ENCODE measurements at places on chromosomes 1 and 21.

DNA sequence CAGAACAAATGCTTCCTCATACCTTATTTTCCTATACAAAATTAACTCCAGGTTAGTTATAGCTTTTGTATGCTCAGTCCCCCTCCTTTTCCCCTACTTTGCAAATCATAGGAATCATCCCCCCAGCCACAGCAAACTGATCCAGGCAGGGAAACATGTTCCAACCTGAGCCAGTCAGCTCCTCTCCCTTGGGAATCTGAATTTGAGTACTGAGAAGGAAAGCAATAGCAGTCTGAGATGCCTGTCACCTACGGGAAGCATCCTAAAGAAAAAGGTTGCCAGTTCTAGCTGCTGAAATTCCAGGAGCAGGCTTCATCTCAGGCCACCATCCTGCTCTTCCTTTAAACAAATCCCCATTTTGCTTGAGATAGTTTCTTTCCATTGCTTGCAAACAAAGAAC is 6.9 kb downstream of the ADSS2 start:
- no peak for DNase-seq

GRCh38 chr1:225963735-225964530 is 22.9 kb upstream of the LEFTY2 start:
- DNase-seq = no peak

DNA sequence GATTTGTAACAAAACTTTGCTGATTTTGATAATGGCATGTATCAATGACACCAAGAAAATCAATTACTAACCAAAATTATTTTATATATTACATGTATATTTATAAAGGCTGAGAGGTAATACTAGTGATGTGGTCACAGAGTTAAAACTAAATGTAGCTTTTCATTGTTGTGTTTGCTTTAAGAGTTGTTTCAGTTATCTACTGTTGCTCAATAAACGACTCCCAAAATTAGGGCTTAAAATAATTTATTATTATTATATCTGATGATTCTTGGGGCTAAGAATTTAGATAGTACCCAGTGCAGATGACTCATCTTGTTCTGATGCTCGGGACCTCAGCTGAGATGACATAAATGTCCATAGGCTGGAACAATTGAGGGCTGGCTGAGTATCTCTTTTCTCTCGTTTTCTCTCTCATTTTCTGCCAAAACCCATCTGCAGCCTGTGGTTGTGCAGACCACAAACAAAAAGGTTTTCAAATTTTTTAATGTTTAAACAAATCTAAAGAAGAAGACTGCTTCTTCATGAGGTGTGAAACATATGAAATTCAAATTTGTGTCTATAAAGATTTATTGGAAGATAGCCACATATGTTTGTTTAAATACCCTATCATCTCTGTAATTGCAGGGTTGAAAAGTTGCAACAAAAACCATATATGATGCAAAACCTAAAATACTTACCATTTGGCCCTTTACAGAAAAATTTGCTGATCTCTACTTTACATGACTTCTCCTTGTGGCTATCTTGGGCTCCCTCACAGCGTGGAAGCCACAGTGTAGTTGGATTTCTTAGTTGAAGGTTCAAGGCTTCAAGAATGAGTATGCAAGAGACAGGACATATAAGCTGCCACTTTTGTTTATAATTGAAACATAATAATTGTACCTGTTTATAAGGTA is 14.8 kb upstream of the PTPRC start:
- peak; percentile 62 for DNase-seq

DNA sequence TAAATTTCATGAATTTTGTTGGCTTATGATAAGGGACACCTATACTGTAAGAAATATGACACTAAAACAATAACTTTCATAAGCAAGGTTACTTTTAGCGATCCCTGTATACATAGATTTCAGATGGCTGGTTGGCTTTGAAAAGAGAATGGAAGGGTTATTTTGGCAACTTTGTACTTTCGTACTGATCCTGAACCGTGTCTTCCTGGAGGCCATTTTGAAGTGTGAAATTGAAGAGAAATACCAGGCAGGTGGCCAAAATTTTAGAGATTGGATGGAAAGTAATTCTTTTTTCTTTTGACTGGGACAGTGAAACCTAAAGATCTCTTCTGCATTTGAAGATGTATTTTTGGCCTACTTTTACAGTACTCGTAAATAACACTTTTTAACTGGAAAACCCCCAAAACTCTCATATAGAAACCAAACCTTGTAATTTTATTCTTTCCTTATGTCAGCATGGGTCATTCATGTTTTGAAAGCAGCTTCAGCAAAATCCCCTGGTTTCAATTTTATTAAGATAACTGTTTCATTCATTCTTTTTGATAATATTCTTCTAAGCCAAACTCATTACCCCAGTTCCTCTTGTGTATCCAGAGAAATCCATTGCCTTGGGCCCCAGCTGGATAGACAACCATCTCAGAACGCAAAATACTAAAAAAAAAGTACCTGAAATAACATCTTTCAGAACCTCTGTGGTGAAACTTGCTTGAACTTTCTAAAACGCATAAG is 38.4 kb upstream of the ZNF281 start:
- DNase-seq = no peak

- no peak for DNase-seq
These were observed 126.8 kb upstream of the TNR start for GRCh38 chr1:175870217-175870616.

DNA sequence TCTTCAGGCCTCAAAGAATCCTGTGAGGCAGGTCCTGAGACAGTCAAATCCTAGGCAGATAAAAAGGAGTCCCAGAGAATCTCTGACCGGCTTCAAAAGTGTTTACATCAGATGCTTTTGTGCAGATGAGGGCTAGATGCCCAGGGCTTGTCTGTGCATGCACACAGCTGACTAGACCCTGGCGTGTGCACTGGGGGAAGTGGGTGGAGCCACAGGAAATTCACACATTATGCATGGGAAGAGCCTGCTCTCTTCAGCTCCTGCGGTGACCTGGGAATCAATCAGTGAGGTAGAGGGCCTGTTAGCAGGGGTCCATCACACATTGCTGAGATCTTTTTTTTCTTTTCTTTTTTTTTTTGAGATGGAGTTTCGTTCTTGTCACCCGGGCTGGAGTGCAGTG is 36.6 kb upstream of the NHLH2 start:
- no peak for DNase-seq

DNA sequence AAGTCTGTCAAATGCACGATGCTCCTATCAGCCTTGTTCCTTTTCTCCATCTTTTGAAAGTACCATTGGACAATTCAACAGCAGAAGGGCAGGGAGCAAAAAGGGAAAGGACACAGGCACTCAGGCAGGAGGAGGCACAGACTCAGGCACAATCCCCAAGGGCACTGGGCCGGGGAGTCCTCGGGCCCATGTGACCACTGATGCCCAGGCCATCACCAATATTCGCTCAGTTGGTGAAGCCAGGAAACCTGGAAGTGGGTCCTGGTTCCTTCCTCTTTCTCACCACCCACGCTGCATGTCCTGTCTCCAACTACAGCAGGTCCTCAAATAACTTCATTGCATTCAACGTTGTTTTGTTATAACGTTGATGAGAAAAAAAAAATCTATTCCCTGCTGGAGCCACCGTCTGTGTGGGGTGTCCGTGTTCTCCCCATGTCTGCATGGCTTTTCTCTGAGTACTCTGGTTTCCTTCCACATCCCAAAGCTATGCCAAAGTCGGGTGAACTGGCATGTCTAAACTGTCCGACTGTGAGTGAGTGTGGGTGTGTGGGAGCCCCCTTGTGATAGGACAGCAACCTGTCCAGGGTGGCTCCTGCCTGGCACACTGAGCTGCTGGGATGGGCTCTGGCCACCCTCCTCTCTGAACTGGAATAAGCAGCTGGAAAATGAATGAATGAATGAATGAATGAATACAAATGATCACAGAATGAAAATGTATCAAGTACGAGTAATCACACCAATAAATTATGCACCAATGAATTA is 12.5 kb downstream of the NID1 start:
- no peak for DNase-seq

GRCh38 chr1:55214934-55215193 is 300 bp downstream of the USP24 start:
- peak; percentile 41 for DNase-seq

DNA sequence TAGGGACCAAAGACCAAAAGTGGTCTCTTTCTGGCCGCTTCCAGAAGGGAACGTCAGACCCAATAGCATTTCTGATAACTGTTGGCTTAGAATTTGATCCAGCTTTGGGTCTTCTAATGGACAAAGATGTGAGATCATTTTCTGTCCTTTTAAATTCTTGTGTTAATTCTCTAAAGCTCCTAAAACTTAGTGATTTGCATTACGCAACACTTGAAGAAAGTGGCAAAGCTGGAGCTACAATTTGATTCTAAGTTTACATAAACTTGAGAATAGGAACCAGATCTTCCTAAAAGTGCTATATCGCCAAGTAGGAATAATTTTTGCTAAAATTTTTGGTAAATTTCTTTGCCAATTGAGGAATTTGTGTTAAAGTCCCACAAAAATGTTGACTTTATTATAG is 21.6 kb upstream of the PLA2G4A start:
- DNase-seq = no peak

- DNase-seq = peak; percentile 35
These were observed 87.2 kb downstream of the SYT2 start for GRCh38 chr1:202623075-202623474.

- peak; percentile 23 for DNase-seq
These were observed 54.0 kb downstream of the OLFML3 start for GRCh38 chr1:114033216-114033706.

- peak; percentile 48 for DNase-seq
These were observed 4.6 kb downstream of the MAB21L3 start for GRCh38 chr1:116115476-116116439.

GRCh38 chr1:61942856-61943255 is 200.6 kb downstream of the PATJ start:
- DNase-seq = no peak

GRCh38 chr1:208785629-208786028 is 541.4 kb upstream of the PLXNA2 start:
- DNase-seq = no peak

- peak; percentile 96 for DNase-seq
These were observed 75.4 kb downstream of the ABCA4 start for GRCh38 chr1:94045465-94046056.

GRCh38 chr1:8848663-8849386 is 29.7 kb downstream of the ENO1 start:
- DNase-seq = peak; percentile 88

DNA sequence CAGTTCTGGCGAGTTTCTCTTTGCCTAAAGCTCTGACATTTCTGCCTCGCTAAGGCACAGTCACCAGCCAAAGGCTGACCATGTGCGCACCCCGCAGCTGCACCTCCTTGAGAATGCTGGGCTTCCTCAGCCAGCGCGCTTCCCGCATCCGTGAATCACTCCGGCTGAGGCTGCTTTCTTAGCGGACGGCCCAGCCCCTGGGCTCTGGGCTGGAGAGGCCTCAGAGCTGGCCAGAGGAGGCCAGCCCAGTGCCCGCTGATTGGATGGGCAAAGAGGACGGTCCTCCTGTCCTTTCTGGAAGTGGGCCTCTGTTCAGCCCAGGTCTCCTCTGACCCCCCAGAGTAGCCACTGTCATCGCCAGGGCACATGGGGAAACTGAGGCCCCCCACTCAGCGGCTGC is 56.1 kb downstream of the PRDM16 start:
- no peak for DNase-seq

DNA sequence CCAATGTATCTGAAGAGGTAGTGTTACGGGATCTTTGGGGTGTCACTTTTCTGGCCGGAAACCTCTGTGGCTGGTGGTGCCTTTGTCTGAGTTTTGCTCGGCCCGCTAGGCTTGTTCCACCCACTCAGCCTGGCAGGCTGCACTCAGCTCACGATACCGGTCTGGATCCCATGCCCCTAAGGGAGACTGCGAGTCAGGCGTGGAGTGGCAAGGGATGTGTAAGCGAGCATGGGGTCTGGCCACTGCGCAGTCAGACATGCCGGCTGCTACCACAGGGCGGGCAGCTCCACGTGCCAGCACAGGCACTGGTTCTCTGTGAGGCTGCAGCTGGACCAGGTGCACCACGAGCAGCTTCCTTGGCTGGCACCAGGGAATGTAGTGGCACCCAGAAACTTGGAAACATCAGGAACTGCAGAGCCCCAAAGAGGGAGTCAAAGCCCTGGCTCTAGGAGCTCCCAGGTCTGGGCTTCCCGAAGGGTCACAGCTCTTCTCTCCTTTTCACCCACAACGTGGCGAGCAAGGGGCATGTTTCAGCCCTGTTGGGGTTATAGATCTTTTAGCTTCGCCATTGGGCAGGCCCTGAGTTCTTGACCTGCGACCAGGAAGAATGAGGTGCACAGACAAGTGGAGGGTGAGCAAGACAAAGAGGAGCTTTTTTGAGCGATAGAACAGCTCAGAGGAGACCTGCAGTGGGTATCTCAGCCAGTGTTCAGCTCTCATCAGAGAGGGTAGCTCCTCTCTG is 23.8 kb upstream of the LRRC8C start:
- no peak for DNase-seq

GRCh38 chr1:117339866-117340700 is 27.2 kb upstream of the MAN1A2 start:
- DNase-seq = peak; percentile 90

GRCh38 chr1:173997791-173998190 is 24.4 kb downstream of the RC3H1 start:
- DNase-seq = peak; percentile 57

GRCh38 chr1:208821939-208822338 is 577.8 kb upstream of the PLXNA2 start:
- DNase-seq = no peak

GRCh38 chr1:162028726-162029125 is 5.1 kb upstream of the OLFML2B start:
- no peak for DNase-seq

- DNase-seq = peak; percentile 51
These were observed 19.4 kb downstream of the PLEKHO1 start for GRCh38 chr1:150168960-150169601.

DNA sequence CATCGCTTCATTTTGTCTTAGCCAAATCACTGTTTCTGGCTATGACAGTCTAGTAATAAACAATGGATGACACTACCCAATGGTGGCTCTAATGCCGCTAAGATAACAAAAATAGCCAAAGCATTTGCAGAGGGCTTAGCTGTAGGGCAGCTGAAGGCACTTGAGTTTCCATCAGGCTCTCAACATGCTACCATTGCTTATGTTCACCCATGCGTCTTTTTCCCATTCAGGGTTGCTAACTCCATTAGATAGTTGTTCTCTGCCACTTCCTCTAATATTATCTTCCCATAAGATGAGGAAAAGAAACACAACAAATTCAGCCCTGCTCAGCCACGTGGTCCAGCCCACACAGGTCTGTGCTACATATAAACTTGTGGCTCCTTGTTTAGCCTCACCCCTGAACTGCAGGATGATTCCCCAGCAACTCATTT is 159.6 kb downstream of the TOMM20 start:
- peak; percentile 46 for DNase-seq

GRCh38 chr1:184002071-184002470 is 35.5 kb downstream of the COLGALT2 start:
- DNase-seq = peak; percentile 90

- no peak for DNase-seq
These were observed 385.4 kb upstream of the VAMP3 start for GRCh38 chr1:7385471-7386225.

- DNase-seq = no peak
These were observed 1.3 kb upstream of the MTARC1 start for GRCh38 chr1:220785166-220786056.

GRCh38 chr1:37051346-37051745 is 17.0 kb upstream of the GRIK3 start:
- DNase-seq = no peak

All from amniotic epithelial cell (primary cell).